WTC11 (cell line): ENCODE measurements at places on chromosomes 16 and 17. TPM values are rescaled to one million over a fixed set of nuclear protein-coding genes. Genes with fewer than 3 reads are reported as not detected.

DNA sequence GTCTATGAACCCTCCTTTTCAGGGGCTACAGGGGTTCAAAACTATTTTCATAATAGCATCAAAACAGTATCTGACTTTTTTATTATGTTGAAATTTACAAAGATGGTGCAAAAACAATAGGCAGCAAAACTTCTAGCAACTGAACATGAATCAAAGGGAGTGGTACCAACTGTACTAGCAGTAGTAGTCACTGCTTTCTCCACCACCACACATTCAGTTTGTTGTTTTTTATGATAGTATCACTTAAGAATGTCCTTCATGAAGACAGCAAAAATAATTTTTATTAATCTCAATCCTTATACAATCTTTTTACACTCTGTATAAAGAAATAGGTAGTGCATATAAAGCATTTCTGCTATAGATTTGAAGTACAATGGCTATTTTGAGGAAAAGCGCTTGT, 47.6 kb downstream of the MED13 start:
- DNase-seq, result no peak

DNA sequence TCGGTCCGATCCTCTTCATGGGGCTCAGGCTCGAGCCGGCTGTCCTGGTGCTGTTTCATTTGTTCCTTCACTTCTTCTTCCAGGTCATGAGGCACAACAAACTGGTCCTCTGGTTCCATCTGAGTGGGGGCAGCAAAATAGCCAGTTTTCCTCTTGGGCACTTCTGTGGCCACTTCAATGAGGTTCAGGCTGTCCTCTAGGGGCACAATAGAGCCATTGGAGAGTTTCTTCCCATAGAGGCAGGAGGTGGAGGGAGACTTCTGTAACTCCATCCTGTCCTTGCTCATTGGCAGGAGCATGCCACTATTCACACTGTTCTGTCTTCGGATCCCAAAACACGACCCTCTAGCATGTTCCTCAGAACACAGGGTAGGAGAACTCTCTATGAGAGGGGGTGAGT, 22.9 kb downstream of the MARVELD3 start:
- DNase-seq, result no peak

Gene CMTM2
- not detected in 3 replicates for total RNA-seq

GRCh38 chr17:8941520-8941919, 24.0 kb downstream of the PIK3R5 start:
- DNase-seq, result no peak

Gene RAP1GAP2
- total RNA-seq, result 64.5 to 72.8 TPM (median 65.4 TPM) in 3 replicates

Gene CLEC18A
- 0.26 to 0.46 TPM (median 0.46 TPM) in 3 replicates for total RNA-seq

DNA sequence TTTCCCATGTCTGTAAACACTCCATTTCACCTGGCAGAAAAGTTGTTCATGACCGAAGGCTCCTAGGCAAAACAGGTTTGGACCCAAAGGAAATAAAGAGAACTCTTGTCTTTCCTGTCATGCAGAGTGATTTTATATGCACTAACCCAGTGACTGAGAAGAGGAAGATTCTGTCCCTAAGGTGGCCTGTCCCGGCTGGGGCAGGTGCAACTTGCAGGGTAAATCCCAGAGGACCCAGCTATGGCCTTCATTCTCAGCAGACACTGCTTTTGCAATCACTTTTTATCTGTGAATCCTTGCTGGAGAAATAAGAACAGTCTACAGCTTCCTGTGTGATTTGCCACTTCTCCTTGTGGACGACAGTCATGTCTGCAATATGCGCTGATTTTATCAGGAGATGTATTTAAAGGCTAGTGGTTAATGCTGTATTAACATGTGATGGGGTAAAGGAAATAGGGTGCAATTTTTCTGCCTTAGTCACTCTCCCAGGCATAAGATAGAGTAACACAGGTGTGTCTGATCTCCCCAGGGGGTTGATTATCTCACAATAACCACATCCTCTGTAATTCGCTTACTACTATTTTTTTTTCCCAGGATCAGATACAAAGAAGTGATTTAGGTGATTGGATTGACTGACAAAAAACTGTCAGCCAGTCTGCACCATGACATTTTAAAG, 696.8 kb upstream of the SOX9 start:
- no peak for DNase-seq

DNA sequence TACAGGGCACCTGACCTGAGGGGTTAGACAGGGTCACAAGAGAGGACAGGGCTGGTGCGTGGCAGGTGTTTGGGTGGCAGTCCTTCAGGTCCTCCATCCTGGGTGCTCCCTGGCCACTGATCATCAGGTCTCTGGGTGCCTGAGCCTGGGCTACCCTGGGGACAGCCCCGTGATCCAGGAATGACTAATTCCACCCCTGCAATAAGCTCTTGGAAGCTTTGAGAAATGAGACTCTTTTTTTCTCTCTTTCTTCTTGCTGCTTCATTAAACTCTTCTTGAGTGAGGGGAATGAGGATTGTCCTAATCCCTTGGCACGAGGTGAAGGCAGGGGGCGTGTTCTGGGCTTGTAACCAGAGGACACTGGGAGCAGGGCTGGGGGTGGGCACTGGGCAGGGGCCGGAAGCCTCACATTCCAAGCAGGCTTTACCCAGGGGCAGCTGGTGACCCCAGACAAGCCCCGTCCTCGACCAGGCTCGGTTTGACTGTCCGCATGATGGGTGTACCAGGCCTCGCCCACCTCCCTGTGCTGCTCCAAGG, 21.4 kb upstream of the SPNS2 start:
- DNase-seq, result no peak

Gene TMC8
- 2.9 to 3.7 TPM (median 3.1 TPM) in 3 replicates for total RNA-seq

Gene CDH11
- 9.8 to 11.6 TPM (median 10.1 TPM) in 3 replicates for total RNA-seq

DNA sequence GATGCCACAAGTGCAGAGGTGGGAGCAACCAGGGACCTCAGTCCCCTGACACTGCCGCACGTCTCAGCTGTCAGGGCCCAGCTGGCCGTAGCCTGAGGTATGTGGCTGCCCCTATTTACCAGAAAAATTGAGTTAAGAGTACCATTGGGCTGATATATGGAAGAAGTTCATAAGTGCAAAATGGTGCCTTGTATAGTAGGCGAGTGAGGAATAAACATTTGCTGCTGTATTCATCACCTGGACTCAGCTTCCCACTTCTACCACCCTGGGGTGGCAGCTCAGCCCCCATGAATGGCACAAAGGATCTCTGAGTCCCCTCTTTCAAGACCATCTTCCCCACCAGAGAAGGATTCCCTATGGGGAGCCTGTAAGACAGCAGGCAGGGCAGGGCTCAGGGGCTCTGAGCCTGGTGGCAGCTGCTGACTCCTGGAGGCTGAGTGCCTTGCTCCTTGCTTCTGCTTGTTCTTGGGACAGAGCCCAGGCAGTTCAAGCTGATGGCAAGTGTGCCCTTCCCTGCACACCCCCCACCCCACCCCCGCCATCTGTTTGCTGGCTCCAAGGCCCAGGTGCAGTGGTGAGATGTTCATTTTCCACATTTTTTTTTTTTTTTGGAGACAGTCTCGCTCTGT, 29.0 kb downstream of the TRPV2 start:
- DNase-seq, result no peak

DNA sequence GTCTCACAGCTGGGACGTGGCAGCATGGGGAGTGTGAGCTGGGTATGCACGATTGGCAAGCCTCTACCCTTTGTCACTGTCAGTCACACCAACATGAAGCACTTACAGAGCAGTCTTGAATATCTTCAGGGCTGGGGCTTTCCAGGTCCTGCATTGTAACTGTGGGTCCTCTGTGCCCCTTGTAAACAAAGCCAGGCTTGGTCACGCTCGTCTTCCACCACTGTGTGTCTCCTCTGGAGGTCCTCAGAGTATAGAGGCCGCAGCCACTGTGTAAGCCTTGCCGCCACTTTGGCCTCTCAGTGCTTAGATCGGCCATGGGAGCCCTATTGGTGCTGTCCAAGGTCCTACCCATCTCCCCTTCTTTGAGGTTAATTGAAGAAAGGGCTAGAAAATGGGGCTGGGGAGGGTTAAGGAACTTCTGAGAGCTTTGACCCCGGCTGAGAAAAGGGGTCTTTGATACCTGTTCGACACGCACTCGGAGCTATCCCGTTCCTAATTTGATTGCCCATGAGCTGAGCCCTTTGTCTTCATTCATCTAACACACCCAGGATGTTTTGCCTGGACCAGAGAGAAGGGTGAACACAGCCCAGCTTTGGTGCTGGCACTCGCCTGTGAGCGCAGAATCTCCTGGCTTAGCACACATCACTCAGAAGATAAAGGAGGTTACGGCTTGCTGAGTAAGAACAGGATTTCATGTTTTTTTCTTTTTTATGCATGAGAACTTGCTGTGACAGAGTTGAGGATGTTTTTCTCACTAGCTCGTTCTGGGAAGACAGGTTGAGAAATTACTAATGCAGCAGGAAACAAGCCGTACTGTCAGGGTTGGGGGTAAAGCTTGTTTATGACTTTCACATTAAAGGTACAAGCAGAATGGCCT, 267.9 kb downstream of the CPPED1 start:
- peak; percentile 48 for DNase-seq

DNA sequence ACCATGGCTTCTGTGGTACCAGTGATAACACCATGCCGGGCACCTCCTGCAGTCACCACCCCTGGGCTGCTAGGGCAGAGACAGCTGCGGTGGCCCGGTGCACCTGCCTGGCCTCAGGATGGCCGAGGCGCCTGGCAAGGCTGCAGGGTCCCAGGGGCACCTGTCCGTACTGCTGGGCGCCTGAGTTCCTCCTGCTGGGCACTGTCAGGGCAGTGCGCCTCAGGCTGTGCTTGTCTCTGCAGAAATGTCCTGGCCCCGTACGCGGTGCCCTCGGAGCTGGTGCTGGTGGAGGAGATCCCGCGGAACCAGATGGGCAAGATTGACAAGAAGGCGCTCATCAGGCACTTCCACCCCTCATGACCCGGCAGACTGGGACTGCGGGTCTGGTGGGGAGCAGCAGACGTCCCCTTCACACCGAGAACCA, 17.7 kb upstream of the CDH15 start:
- DNase-seq, result no peak

DNA sequence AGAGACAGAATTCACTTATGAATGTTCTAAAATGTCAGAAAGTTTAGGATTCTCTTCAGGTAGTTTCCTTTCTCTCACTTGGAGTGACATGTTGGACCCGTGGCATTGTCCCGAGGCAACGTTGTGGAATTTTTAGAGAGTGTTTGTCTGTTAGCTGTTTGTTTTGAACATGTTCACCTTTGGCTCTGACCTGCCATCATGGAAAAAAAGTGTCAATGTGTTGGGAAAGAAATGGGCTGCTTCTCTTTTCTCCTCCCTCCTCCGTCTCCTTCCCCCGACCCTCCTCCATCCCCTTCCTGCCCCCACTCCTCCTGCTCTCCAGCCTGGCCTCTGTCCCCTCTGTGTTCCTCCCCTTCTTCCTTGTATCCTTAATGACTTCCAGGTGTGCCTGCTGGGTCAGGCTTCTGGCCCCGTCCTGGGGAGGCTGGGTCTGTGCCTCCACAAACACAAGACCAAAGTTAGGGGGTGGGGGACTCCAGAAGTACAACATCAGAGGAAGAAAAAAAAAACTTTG, 463.1 kb downstream of the MAF start:
- no peak for DNase-seq

- no peak for DNase-seq
Observed at GRCh38 chr16:84560269-84560668, 55.8 kb upstream of the MEAK7 start.

Gene LRRC36
- total RNA-seq, result 0.13 to 0.39 TPM (median 0.18 TPM) in 3 replicates

Gene KIF2B
- total RNA-seq, result not detected in 3 replicates

DNA sequence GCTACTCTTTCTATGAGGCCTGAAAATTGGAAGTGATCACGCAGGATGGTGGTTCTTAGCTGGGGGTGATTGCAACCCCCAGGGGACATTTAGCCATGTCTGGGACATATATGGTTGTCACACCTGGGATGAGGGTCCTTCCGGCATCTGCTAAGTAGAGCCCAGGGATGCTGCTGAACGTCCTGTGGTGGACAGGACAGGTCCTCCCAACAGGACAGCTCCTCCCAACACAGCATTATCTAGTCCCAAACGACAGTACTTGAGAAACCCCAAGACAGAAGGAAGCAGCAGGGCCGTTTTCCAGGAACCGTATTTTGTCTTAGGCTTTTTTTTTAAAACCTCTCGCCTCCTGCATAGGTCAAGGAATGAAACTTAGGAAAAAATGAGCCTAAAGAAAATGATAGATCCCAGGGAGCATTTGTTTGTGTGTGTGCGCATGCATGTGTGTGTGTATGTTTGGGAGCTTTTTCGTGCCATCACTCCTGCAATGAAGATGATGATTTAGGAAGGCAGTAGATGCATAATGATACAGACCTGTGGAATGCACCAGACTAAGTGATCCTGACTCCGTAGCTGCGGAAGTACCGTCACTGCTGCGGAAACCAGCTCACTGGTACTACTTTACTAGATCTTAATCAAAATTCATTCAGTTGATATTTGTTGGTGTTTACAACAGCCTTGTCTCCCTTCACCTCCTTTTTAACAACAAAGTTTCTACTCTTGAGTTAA, 118.2 kb downstream of the SNX29 start:
- DNase-seq, result no peak

Gene MYH1
- total RNA-seq, result not detected in 3 replicates

GRCh38 chr17:27268394-27269085, 25.4 kb upstream of the WSB1 start:
- DNase-seq, result no peak

Gene CHST5
- total RNA-seq, result 0.71 to 0.89 TPM in 2 of 3 replicates, not detected in the other

Gene CLEC19A
- total RNA-seq, result 0.09 to 0.48 TPM (median 0.41 TPM) in 3 replicates

DNA sequence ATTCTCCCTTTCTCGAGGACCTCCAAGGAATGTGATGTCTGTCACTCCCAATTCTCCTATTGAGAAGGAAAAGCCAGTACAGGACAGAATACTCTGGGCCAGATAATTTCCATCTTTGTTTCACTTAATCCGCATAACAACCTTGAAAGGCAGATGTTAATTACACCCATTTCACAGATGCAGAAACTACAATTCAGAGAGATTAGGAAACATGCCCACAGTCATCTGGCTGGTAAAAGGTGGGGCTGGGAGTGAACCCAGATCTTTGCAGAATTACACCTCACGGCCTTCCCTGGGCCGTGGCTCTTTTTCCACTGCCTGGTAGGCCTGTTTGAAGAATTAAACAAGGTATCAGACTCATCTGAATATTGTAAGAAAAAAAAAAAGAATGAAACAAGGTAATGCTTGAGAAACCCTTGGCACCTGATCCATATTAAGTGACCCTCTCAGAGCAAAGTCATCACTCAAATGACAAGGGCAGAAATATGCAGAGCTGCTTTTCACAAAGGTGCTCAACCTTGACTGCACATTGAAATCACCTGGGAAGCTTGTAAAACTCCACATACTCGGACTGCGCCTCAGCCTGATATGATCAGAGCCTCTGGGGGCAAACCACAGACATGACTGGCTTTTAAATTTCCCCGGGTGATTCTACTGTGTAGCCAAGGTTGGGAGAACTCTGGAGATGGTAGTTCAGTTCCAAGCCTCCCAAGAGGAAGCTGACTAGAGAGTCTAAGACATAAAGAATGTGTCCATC, 16.6 kb upstream of the G6PC1 start:
- DNase-seq, result no peak

DNA sequence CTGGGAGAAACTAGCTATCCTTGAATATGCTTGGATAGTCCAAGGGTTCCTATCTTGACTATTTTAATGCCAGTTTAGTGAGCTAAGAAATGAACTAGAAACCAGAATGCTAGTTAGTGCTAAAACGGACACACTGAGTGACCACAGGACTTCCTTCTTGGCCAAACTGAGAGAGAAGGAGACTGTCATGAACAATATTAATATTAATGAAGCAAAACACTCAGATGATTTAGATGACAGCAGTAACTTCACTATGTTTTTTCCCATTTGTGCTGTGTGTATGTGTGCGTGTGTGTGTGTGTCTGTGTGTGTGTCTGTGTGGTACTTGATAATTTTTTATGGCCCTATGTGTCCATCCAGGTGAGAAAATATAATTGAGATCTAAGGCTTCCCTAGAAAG, 2.2 kb upstream of the ATXN1L start:
- DNase-seq, result no peak

Gene DRC3
- total RNA-seq, result 0.34 to 0.48 TPM (median 0.42 TPM) in 3 replicates
